ENCODE measurements at places on chromosomes 2 and 18.

DNA sequence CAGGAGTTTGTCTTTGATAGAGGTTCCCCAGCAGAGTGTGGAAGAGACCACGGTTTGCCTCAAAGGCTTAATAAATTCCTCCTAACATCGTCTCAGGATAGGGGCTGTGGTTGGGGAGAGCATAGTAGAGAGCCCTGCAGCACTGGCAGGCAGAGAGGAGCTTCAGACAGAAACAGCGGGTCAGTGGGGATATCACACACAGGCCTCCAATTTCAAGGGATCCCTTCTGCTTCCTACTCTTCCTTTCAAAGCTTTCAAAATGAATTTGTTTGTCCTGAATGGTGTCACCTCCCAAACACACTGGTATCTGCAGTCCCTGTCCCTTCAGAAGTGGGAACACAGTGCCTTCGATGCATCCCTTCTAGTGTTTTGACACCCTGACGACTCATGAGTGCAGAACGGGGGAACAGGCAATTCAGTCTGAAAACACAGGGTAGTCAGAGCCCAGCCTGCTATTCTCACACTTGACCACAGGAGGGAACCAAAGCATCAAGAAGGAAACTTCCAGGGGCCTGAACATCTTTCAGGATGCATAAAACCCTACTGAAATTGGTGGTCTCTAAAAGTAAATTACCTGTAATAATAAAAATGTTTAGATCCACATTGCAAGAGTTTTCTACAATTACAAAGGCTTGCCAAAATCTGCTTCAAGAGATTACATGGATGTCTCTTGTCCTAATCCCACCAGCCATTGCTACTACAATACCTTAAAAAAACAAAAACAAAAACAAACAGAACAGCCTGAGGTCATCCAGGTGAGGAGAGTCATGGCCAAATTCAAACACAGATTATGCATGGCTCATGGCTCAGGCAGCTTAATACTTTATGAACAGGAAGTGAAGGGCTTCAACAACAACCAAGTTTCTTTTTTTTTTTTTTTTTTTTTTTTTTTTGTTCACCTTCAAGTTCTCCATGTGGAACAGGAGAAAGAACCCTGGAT is 49.8 kb downstream of the SLC14A2 start:
- DNase-seq, result no peak

- no peak for DNase-seq
Measured at GRCh38 chr2:85694052-85695025, at the start of gene GNLY. Gene GNLY (plus strand): TSS chr2:85694358. CDS start chr2:85694419, 61 bp downstream.

- no peak for DNase-seq
Measured at GRCh38 chr2:241459520-241459919, 48.9 kb downstream of the STK25 start.

GRCh38 chr2:241574911-241575623 is 16.5 kb downstream of the BOK start:
- no peak for DNase-seq

GRCh38 chr2:175976391-175977157 is 25.5 kb downstream of the LNPK start:
- peak; percentile 10 for DNase-seq

- DNase-seq, result peak; percentile 60
Measured at GRCh38 chr2:201938156-201938775, 95.4 kb upstream of the FZD7 start.

GRCh38 chr2:240452462-240453256 is 17.2 kb downstream of the GPC1 start:
- no peak for DNase-seq

DNA sequence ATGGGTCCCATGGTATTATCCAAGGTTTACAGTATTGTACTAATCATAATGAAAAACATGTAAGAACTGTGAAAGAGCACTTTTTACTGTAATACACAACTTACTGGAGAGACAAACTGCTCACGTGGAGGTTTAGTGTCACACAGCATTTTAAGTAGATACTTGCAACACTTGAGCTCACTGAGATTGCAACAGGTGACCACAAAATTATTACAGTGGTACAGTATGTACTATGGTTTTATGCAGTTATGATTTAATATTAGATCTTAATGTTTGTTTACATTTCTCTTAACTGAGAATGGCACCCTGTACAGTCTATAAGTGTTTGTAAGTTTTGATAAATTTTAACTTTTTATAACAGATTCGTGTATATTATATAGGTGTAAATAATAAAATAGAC is 118.6 kb upstream of the SKOR2 start:
- DNase-seq, result no peak
